SJCRH30 (cell line): ENCODE measurements at places on chromosomes 6 and 20. TPM values are rescaled to one million over a fixed set of nuclear protein-coding genes. Genes with fewer than 3 reads are reported as not detected.

Gene ENPP3
- total RNA-seq, result 0.05 and 1.1 TPM in 2 replicates

- no peak overlapping the region for H3K27ac ChIP-seq
- H3K4me1 ChIP-seq, result no peaks in the 10 kb centered on the region
- peak; percentile 7 for DNase-seq
- peaks cover 86% of the 10 kb centered on the region for H3K27me3 ChIP-seq
- H3K4me3 ChIP-seq, result no peak overlapping the region
- H3K36me3 ChIP-seq, result no peaks in the 10 kb centered on the region
Measured at GRCh38 chr20:63128956-63129355, 87.0 kb downstream of the YTHDF1 start.

Gene ADGRB3
- 6.0 and 8.7 TPM in 2 replicates for total RNA-seq

DNA sequence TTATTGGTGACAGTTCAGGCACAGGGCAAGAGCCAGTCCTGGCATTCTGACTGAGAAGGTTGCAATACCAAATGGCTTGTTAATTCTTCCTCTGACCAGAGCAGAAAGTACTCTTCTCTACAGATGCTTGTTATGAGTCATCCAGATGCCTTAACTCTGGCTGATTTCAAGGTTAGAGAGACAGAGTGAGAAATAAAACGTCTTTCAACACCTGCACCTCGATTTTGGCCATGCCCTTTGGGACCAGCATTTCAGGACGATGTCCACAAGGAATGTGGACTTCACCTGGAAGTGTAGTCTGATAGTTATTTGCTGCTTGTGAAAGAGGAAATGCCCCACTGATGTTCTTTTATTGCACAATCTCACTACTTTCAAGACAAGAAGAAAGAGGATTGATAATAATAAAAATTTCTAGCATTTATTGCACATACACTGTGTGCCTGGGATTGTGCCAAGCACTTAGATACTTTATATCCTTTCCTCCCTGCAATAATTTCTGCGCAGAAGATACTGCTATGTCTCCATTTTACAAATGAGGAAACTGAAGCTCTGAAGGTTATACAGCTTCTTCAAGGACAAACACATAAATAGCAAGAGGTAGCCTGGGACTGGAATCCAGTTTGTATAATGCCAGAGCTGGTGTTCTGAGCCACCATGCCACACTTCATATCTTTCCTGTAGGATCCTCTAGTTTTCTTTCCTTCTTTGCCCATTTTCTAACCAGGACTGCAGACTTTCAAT, 33.5 kb upstream of the MCM3 start:
- no peaks in the 10 kb centered on the region for H3K36me3 ChIP-seq
- H3K27me3 ChIP-seq, result no peaks in the 10 kb centered on the region
- no peak overlapping the region for H3K4me3 ChIP-seq
- DNase-seq, result no peak
- no peak overlapping the region for H3K27ac ChIP-seq
- H3K4me1 ChIP-seq, result no peaks in the 10 kb centered on the region

Gene TSPYL4
- 12.3 and 13.4 TPM in 2 replicates for total RNA-seq

DNA sequence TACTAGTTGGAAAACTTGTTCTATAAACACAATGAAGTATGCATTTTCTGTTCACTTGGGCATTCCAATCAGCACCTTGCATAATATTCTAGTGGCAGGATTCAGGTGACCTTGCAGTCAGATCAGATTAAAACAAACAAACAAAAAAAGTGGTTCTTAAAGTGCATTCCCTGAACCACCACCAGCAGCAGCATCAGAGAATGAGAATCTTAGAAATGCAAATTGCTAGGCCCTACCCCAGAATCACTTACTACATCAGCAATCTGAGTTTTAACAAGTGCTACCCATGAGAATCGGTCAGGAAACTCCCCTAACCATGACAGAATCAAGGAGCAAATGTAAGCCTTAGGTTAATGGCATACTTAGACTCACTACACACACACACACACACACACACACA, 41.7 kb downstream of the SNAP25 start:
- no peaks in the 10 kb centered on the region for H3K36me3 ChIP-seq
- no peak for DNase-seq
- 0 out of 2 replicates have a peak, but pooled peaks cover 7% of the 10 kb centered on the region for H3K27me3 ChIP-seq

Gene PRDM13
- not detected in 2 replicates for total RNA-seq

Gene PARD6B
- total RNA-seq, result 2.3 and 2.8 TPM in 2 replicates

DNA sequence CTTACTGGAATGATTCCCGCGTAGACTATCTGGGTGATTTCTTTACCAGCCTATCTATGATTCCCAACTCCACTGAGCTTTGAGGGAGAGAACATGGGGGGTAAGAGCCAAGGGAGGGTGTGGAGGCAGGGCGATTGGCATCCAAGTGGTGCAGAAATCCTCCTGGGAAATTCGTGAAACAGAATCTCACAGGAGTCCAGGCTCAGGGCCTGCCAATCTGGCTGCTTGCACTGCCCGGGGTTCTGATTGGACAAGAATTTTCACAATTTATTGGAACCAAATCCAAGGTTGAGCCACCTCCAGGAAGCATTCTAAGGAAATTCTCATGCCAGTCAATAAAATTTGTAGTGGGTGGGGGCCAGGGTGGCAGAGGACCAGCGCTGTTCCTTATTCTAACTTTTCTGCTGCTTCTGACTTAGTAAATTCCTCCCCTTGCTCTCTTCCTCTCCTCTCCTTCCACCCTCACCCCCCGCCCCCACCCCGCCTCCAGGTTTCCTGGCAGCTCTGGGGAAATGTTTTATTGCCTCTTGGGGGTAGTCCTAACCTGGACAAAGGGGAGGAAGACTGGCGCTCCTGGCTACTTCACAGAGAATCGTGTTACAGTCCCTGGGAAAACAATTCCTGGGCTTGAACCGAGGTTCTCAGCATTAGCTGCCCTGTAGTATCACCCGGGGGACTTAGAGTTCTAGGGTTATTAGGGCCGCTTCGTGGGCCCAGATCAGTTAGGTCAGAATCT, 3.1 kb downstream of the BMP6 start:
- H3K4me3 ChIP-seq, result no peak overlapping the region
- no peaks in the 10 kb centered on the region for H3K36me3 ChIP-seq
- H3K27me3 ChIP-seq, result peaks cover 4% of the 10 kb centered on the region; the same call in 1 of the 2 replicates
- DNase-seq, result no peak
- H3K4me1 ChIP-seq, result no peaks in the 10 kb centered on the region
- H3K27ac ChIP-seq, result no peak overlapping the region

Gene OPN5
- not detected in 2 replicates for total RNA-seq

- peak; percentile 62 for DNase-seq
- H3K4me3 ChIP-seq, result peak overlapping the region; percentile 86
- H3K27ac ChIP-seq, result peak overlapping the region; percentile 44; the same call in 1 of the 2 replicates
Measured at GRCh38 chr20:49186535-49187329, 1.4 kb downstream of the STAU1 start.

Gene REM1
- not detected in 2 replicates for total RNA-seq

Gene PFDN4
- total RNA-seq, result 129 and 168 TPM in 2 replicates

Gene MPIG6B
- 0.47 TPM in 1 of 2 replicates, not detected in the other for total RNA-seq

- H3K4me3 ChIP-seq, result peak overlapping the region; percentile 99
- peak; percentile 68 for DNase-seq
- peaks cover 23% of the 10 kb centered on the region for H3K4me1 ChIP-seq
Measured at GRCh38 chr20:37526839-37527637, 638 bp downstream of the BLCAP start.

DNA sequence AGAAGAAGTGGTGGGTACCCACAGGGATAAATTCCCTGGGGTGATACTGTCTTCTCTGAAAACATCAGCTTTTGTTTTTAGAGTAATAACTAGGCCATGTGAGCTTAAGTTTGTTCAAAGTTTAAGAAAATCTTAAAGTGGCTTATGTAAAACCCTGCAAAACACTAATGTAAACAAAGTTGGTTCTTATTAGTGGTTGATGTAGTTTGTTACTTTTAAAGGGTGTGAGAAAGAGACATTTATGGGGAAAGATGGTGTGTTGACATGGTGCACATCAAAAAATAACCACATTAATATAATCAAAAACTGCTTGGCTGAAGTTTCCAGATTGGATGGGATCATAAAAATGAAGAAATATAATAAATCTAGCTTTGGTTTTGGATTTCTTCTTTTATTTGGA, 119.9 kb downstream of the LAMP5 start:
- H3K4me3 ChIP-seq, result no peak overlapping the region
- no peaks in the 10 kb centered on the region for H3K36me3 ChIP-seq
- H3K27me3 ChIP-seq, result no peaks in the 10 kb centered on the region
- DNase-seq, result no peak

- no peak for DNase-seq
- H3K27ac ChIP-seq, result no peak overlapping the region
- H3K4me1 ChIP-seq, result no peaks in the 10 kb centered on the region
- no peak overlapping the region for H3K4me3 ChIP-seq
- H3K36me3 ChIP-seq, result peaks cover 40% of the 10 kb centered on the region
Measured at GRCh38 chr6:17633465-17634188, 33.5 kb downstream of the FAM8A1 start.

DNA sequence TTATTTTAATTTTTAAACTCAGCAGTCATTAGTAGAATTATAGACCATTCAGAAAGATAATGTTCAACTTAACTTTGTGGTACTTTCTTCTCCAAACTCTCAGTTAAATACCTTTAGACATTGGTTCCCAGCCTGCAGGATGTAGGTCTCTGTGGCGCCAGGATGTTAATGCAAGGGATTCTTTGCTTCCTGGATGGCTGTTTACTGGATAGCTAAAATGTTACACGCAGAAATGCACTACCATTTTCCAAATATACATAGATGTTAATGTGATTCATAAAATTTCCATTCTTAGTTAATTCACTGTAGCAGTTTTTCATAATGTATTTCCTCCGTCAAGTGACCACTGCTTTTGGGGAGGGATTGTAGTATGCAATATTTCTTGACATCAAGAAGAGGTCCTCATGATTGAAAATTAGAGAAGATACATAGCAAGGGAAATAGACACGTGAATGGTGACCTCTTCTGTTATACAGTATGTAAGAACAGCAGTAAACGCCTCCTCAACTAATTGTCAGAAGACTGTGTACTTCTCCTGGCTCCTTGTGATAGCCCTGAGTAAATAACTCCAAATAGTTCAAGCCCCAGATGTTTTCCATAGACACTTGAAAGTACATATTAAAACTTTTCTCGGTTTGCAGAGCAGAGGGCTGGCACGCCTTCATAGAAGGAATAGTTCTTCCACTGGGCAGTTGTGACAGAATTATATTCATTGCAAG, 128.8 kb downstream of the LCA5 start:
- no peaks in the 10 kb centered on the region for H3K4me1 ChIP-seq
- no peaks in the 10 kb centered on the region for H3K27me3 ChIP-seq
- DNase-seq, result no peak
- H3K4me3 ChIP-seq, result no peak overlapping the region

GRCh38 chr20:62860391-62860923, 1.2 kb downstream of the TCFL5 start:
- peaks cover 13% of the 10 kb centered on the region for H3K4me1 ChIP-seq
- peak overlapping the region; percentile 62 for H3K4me3 ChIP-seq

GRCh38 chr6:122717350-122717749, 62.2 kb upstream of the FABP7 start:
- no peaks in the 10 kb centered on the region for H3K27me3 ChIP-seq
- no peaks in the 10 kb centered on the region for H3K36me3 ChIP-seq
- DNase-seq, result peak; percentile 48
- peaks cover 12% of the 10 kb centered on the region for H3K4me1 ChIP-seq

GRCh38 chr6:54747955-54748354, 98.6 kb upstream of the FAM83B start:
- no peak overlapping the region for H3K27ac ChIP-seq
- H3K36me3 ChIP-seq, result no peaks in the 10 kb centered on the region
- H3K4me1 ChIP-seq, result no peaks in the 10 kb centered on the region
- H3K27me3 ChIP-seq, result no peaks in the 10 kb centered on the region
- H3K4me3 ChIP-seq, result no peak overlapping the region
- DNase-seq, result no peak

Gene PAK5
- not detected in 2 replicates for total RNA-seq

DNA sequence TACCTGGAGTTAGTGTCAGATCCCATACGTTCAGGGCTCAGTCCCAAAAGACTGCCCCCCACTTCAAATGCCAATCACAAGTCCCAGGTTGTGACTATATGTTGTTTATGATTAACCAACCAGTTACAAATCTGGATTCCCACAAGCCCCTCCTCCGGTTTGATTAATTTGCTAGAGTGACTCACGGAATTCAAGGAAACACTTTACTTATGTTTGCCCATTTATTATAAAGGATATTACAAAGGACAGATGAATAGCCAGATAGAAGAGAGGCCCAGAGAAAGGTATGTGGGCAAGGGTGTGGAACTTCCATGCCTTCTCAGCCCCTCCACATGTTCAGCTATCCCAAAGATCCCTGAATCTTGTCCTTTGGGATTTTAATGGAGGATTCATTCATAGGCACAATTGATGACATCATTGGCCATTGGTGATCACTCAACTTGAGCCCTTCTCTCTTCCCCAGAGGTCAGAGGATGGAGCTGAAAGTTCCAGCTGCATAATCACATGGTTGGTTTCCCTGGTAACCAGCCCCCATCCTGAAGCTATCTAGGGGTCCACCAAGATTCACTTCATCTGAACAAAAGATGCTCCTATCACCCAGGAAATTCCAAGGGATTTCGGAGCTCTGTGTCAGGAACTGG, 2.0 kb downstream of the ECT2L start:
- DNase-seq, result no peak
- no peaks in the 10 kb centered on the region for H3K36me3 ChIP-seq
- H3K27ac ChIP-seq, result no peak overlapping the region
- no peaks in the 10 kb centered on the region for H3K4me1 ChIP-seq

- no peaks in the 10 kb centered on the region for H3K27me3 ChIP-seq
- H3K4me3 ChIP-seq, result no peak overlapping the region
- no peaks in the 10 kb centered on the region for H3K4me1 ChIP-seq
- H3K36me3 ChIP-seq, result peaks cover under 1% of the 10 kb centered on the region; the same call in 1 of the 2 replicates
- DNase-seq, result no peak
Measured at GRCh38 chr6:116104636-116105035, 4.0 kb downstream of the NT5DC1 start.

GRCh38 chr6:159480471-159480870, 212.6 kb downstream of the SOD2 start:
- H3K36me3 ChIP-seq, result no peaks in the 10 kb centered on the region
- H3K4me3 ChIP-seq, result no peak overlapping the region
- H3K27ac ChIP-seq, result no peak overlapping the region
- no peak for DNase-seq
- H3K4me1 ChIP-seq, result no peaks in the 10 kb centered on the region

GRCh38 chr6:129446272-129447197, 263.4 kb downstream of the ARHGAP18 start:
- DNase-seq, result no peak
- H3K4me3 ChIP-seq, result no peak overlapping the region
- no peak overlapping the region for H3K27ac ChIP-seq
- H3K36me3 ChIP-seq, result no peaks in the 10 kb centered on the region

DNA sequence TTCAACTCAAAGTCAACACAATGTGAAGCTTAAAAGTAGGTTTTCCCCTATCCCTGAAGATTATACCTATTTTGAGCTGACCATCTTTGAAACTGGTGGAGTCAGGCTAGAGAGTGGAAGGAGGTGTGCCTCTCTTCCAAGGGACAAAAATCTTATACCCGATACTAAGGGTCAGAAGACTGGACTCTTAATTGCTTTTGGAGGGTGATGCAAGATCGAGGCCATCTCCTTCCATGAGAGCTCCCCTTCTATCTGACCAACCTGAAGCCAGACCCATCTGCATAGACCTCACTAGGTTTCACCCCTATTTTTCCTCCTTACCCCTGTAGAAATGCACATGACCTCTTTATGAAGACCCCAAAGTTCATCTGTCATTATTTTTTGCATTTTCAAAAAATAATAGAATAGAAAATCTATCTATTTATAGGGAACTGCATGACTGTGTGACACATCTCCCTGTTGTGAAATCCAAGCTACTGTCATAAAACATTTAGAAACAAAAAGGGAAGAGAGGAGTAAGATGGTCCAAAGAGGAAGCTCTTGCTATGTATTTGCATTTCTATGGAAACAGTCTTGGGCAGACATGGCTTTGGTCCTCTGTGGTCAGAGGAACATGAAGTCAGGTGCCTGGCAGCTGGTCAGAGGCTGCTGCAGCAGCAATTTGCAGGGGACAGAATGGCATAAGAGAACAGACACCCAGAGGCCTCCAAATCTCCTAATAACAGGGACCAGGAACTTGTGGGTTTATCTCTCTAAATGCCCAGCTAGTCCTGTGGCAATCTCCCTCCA, 349.2 kb downstream of the MAFB start:
- no peak overlapping the region for H3K4me3 ChIP-seq
- H3K4me1 ChIP-seq, result 0 out of 2 replicates have a peak, but pooled peaks cover 2% of the 10 kb centered on the region
- H3K36me3 ChIP-seq, result no peaks in the 10 kb centered on the region
- H3K27me3 ChIP-seq, result 0 out of 2 replicates have a peak, but pooled peaks cover 3% of the 10 kb centered on the region
